Pancreas (tissue), 10 donors: ENCODE measurements at places on chromosomes 1 and 21. TPM values are rescaled to one million over a fixed set of nuclear protein-coding genes. Genes with fewer than 3 reads are reported as not detected.

- H3K27ac ChIP-seq, result no peak overlapping the region
- no peaks in the 10 kb centered on the region for H3K27me3 ChIP-seq
- H3K36me3 ChIP-seq, result no peaks in the 10 kb centered on the region
- no peak for DNase-seq
These were observed 48.4 kb downstream of the STX6 start for GRCh38 chr1:180974236-180974635.

DNA sequence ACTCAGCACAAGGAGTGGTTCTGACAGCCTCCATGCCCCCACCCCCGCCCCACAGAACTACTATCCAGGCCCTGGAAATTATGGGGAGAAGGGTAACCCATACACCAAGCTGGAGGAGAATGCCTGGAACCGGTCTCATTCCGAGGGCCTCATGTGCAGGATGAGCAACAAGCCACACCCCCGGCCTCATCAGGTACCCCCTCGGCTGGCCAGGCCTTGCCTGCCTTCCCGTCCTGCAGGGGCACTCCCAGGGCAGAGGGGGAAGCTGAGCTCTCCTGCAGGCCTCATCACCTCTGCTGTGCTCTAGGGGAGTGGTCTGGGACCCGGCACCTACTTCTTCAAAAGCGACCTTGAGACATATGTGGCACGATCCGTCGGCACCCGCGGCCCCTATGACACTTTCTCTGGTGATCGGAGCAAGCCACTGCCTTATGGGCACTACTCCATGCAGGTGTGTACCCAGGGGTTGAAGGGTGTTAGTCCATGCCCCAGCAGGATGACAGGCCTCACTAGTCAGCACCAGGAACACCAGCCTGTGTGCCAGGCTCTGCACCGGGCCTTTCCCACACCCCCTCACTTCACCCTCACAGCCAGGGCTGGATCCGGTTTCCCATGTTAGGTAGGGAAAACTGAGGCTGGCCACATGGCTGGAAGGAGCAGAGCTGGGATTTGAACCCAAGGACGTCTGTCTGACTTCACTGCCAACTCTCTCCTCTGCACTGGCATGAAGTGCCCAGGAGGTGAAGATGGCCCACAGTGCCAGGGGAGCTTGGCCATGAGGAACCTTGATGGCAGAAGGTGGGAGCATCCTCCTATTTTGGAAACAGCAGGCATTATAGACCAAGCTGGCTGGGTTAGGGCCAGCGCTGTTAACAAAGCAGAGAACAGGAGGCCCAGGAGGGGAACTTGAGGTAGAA lies 10.9 kb upstream of the TTC22 start:
- H3K4me3 ChIP-seq, result no peak overlapping the region
- no peaks in the 10 kb centered on the region for H3K27me3 ChIP-seq
- no peak overlapping the region for H3K27ac ChIP-seq
- H3K36me3 ChIP-seq, result no peaks in the 10 kb centered on the region
- no peaks in the 10 kb centered on the region for H3K4me1 ChIP-seq

DNA sequence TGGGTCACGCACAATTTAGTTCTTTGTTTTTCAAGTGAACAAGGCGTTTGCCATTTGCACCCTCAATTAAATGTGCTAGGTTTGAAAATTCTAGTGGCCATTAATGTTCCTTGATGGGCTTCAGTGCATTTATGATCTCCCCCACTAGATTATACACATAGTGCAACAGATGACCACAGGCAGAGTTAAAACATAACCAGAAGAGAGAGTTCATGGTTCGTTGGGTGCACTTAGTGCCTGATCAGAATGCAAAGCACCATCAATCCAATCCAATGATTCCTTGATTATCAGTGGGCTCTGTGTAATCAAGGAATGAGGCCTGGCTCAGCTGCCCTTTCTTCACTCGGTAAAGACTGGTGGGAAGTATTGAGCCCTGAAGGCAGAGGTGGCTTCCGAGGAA lies 334.5 kb downstream of the PRDM2 start:
- no peaks in the 10 kb centered on the region for H3K36me3 ChIP-seq
- DNase-seq, result no peak
- H3K27me3 ChIP-seq, result no peaks in the 10 kb centered on the region
- H3K4me3 ChIP-seq, result no peak overlapping the region
- no peaks in the 10 kb centered on the region for H3K4me1 ChIP-seq

Gene PRAMEF9
- total RNA-seq, result not detected

Gene MATN1
- not detected for total RNA-seq
